ENCODE measurements at places on chromosomes 13 and 19. TPM values are rescaled to one million over a fixed set of nuclear protein-coding genes. Genes with fewer than 3 reads are reported as not detected.

- no peak for DNase-seq
Measured at GRCh38 chr13:42981853-42982252, 10.2 kb downstream of the EPSTI1 start.

DNA sequence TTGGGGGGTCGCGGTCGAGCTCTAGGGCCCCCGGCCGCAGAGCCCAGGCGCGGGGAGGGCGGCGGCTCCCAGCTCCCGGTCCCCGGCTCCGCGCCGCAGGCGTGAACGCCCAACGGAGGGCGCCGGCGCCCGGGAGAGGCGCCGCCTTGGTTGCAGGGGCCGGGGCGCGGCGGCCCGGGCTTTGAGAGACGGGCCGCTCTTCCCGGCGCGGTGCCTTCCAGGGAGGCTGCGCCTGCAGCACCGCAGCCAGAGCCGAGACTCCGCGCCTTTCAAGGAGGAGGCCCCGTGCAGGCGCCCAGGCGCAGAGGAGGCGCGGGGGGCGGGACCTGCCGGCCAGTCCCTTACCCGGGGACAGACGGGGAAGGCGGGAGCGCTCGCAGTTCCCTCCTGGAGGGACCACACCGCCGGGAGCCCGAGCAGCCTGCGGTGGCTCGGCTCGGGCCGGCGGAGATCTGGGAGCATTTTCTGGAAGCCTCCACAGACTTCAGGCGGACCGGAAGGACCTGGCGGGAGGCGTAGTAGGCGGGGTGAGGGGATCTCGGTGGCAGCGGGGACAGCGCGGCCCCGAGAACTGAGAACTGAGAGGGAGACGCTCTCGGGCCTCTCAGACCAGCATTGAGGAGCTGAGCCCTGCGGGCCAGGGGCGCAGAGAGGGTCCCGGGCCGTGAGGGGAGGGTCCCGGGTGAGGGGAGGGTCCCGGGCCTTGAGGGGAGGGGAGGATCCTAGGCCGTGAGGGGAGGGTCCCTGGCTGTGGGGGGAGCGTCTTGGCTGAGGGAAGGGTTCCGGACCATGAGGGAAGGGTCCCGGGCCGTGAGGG, 25.5 kb upstream of the MCF2L start:
- peak; percentile 4 for DNase-seq

Gene TRPC4
- 1.9 TPM for polyA plus RNA-seq

DNA sequence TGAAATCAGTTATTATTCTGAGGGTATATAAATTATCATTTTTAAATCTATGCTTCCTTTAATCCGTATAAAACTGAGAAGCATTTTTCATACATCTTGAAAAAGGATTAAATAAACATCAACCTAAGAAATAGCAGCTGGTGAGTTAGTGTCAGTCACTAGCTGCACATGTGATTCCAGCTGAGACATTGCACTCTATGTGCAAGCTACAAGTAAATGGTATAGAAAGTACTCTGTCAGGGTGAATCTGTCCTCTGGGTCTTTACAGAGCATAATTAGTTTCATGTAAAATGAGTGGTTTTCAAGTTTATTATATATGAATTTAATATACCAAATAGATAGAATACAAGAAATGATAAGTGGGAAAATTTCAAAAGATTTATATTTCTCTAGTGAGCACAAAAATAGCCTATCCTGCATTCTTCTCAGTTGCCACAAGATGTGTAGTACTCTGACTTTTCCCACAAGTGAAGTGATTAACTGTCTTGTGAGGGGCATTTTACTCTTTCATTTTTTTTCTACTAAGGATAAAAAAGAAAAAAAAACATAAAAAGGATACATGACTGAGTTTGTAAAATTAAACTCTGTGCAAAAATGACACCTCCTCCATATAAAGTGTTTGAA, 1372.1 kb downstream of the PCDH9 start:
- DNase-seq, result no peak

Gene FSD1
- polyA plus RNA-seq, result 23.4 TPM

DNA sequence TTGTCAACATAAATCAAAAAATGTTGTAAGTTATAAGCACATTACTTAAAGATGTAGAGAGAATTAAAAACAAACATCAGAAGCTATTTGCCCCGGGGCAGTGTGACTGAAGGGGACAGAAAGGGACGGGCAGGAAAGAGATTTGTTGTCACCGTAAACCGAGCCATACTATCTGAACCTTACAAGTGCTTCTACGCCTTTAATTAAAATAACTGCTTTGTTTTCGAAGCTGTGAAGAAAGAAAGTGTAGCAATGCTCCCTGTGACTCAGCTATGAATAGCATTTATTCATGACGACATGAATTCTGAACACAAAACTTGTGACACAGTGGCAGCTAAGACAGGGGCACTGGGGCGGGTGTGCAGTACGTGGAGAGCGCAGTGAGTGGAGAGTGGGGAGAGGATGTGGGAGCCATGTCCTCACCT, 30.0 kb downstream of the ZNF787 start:
- DNase-seq, result peak; percentile 61
